ENCODE measurements at places on chromosomes 13 and 19.

- peak; percentile 22 for DNase-seq
Observed at GRCh38 chr19:39795001-39795400, 16.3 kb downstream of the LEUTX start.

- DNase-seq = no peak
Observed at GRCh38 chr13:21048901-21049698, 12.3 kb downstream of the LATS2 start.

DNA sequence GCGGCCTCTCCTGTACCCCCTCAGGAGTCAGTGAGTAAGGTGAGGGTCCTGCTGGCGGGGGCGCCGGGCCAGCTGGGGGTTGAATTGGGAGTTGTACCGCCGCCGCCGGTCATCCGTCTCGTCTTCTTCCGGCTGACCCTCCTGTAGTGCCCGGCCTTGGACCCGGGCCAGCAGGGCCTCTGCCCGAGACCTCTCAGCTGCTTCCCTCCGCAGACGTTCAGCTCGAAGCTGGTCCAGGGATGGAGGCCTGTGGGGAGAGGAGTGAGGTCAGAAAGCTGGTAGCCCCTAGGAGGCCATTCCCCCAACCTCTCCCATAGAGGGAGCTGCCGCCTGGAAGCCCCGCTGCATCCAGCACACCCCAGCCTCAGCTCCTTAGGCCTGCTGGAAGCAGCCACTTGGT lies 3.8 kb downstream of the LENG1 start:
- no peak for DNase-seq

- no peak for DNase-seq
Observed at GRCh38 chr13:21894091-21894490, 223.2 kb downstream of the FGF9 start.

DNA sequence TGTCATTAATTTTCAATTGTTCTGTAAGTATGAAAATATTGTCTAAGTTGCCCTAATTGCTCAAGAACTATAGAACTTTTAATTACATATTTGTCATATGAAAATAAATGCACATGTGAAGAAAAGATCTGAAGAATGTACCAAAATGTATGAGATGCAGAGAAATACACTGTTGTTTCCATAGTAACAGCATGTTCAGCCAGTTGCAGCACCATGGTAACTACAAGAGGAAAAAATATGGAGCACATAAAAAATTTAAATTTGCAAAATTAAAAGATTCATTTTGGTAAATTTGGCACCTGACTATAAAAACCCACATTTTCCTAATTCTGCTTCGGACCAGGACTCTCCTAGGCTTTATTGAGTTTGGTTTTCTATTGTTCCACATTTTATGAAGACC lies 1170.0 kb upstream of the MIR17HG start:
- DNase-seq = no peak

GRCh38 chr13:97352815-97353214 lies 81.2 kb upstream of the RAP2A start:
- no peak for DNase-seq

Data from GM19239 (cell line).